ENCODE measurements at places on chromosomes 7 and 10.

DNA sequence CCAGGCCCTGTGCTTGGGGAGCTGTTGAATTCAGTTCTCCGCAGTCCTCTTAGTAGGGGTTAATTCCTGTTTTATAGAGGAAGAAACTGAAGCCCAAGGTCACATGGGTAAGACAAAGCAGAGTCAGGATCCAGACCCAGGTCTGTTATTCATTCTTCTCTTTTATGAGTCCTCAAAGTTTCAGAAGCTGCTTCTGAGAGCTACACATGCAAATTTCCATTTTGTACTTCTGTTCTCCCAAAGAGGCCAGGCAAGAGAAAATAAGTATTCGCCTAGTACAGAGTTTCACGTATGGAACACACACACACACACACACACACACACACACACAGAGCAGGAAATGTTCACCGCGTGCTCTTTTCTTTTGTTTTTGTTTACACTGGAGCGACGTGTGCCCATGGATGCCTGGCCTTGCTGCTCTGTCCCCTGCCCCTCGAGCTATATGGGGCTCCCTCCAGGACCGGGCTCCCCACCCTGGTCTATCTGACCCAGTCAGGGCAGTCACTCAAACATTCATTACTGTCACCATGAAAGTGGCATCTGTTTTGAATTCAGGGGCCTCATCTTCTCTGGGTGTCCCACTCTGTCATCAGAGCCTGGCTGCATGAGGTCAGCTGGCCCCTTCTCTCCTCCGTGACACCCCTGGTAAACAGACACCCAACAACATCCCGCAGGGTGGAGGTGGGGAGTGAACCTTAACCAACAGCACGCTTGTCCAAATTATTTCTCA is 84.4 kb downstream of the TNS3 start:
- DNase-seq, result no peak

- DNase-seq, result no peak
These were observed 648.8 kb downstream of the NXPH1 start for GRCh38 chr7:9082203-9082602.

GRCh38 chr7:93836116-93836515 is 54.4 kb downstream of the TFPI2 start:
- peak; percentile 47 for DNase-seq

- no peak for DNase-seq
These were observed 176.1 kb downstream of the SH3PXD2A start for GRCh38 chr10:103679096-103679790.

DNA sequence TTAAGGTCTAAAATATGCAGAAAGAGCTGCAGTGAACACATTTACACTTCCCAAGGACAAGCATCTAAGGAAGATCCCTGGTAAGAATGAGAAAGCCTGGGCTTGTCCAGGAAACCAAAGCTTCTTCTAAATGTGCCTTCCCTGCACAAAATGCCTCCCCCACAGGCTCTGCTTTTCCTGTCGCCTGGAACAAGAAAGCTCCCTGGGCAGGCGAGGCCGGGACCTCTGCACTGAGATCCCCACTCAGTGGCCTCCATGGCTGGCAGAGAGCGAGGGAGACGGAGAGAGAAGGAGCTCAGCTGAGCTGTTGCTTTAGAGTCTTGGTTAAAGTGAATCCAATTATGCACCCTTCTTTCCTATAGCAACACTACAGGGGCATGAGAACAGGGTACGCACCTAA is 75.6 kb downstream of the AMZ1 start:
- DNase-seq, result no peak

- no peak for DNase-seq
These were observed 28.2 kb upstream of the ANK3 start for GRCh38 chr10:60417901-60418300.

GRCh38 chr7:154651501-154651900 is 351.4 kb downstream of the PAXIP1 start:
- DNase-seq, result no peak

- DNase-seq, result no peak
These were observed 15.9 kb downstream of the KCNH2 start for GRCh38 chr7:150962290-150962552.

GRCh38 chr7:38512291-38512690 is 118.9 kb downstream of the AMPH start:
- no peak for DNase-seq

- DNase-seq, result no peak
These were observed 12.6 kb downstream of the MAFK start for GRCh38 chr7:1542841-1543747.

DNA sequence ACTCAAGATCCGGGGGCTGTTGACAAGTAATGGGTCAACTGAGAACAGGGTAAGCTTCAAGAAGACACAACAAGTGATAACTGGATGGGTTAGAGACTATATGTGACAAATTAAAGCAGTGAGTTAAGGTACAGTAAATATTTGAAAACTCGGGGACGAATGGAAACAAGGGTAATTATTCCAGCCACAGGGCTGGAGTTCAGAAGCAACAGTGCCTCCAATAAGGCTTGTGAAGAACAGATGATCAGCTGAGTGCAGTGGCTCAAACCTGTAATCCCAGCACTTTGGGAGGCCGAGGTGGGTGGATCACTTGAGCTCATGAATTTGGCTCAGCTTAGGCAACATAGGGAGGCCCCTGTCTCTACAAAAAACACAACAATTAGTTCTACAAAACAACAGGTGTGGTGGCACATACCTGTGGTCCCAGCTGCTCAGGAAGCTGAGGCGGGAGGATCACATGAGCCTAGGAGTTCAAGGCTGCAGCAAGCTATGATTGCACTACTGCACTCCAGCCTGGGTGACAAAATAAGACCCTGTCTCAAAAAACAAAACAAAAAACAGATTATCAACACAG is 20.5 kb upstream of the DLD start:
- no peak for DNase-seq

DNA sequence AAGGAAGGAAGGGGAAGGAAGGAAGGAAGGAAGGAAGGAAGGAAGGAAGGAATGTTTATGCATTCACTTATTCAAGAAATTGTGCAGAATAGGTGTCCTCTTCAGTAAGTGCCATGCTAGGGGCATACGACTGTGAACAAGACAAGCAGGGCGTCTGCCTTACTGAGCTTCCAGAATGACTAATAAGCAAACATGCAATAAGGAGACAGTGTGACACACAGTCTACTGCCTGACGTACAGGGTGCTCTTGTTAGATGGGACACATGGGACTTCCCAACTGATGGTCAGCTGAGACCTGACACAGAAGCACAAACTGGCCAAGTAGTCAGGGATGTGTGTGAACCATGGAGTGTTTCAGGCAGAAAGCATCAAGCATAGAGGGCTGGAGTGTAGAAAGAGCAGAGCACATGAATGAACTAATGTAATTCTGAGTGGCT is 18.2 kb downstream of the DNAJC12 start:
- DNase-seq, result peak; percentile 8

- no peak for DNase-seq
These were observed 74.4 kb upstream of the STK17A start for GRCh38 chr7:43508461-43508860.

- DNase-seq, result no peak
These were observed 268.3 kb upstream of the MTPN start for GRCh38 chr7:136245327-136246004.

GRCh38 chr10:120007261-120007660 is 114.7 kb downstream of the SEC23IP start:
- DNase-seq, result no peak

DNA sequence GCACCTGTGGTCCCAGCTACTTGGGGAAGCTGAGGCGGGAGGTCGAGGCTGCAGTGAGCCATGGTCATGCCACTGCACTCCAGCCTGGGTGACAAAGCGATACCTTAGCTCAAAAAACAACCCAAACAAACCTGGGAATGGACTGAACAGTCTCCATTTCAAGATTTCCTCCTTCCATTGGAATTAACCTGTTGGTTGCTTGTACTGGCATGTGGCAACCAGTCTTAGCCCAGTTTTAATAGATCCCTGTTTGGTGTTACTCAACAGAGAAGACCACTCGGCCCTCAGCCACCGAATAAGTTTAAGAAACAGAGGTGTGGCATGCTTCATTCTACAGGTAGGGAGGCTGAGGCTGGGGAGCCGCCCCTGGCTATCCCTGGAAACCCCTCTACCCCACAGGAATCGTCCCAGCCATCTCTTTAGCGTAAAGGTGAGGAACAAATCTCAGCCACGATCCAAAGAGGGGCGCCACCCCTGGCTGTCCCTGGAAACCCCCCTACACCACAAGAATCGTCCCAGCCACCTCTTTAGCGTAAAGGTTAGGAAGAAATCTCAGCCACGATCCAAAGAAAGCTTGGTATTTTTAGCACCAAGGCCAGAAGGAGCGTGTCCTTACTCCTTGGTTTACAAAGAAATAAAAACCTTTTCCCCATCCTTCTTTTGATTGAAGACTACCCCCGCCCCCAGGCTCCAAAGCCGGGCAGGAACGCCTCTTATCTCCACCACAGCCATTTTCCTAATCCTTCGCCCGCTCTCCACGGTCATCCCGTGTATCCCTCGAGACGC is 861 bp upstream of the TSPAN14 start:
- DNase-seq, result no peak

DNA sequence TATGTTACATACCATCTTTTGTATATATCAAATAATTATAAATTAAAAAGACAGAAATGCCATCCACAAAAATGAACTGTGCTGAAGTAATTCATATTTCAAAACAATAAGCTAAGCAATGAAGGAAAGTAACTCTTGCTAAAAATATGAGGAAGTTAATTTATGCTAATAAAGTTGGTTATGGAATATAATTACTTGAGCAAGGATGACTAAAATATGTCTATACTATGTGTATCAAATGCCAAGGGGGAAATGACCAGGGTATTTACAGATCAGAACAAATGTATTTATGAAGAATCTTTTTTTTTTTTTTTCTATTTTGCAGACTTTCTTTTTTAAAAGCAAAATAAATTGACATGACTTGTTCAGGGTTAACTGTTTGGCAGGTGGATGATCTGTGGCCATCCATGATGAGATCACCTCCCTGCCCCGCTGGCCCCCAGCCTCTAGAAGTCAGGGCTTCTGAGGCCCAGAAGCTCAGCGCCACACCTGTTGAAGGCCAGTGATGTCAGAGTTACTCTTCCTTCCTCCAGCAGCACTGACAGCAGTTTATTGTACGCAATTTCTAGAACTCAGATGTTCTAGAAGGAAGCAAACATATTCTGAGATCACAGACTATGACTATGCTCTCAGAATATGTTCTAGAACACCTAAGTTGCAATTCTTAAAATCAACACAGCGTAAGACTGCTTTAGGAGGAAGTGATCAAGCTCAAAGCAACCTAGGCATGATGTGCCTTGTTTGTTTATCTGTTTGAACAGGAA is 196.1 kb upstream of the KLF14 start:
- DNase-seq, result no peak
